ENCODE measurements at places on chromosomes 2 and 18.

- H3K27ac ChIP-seq, result no peak overlapping the region
- H3K4me3 ChIP-seq, result no peak overlapping the region
- no peaks in the 10 kb centered on the region for H3K4me1 ChIP-seq
- no peak for DNase-seq
Observed at GRCh38 chr2:5453220-5454050, 238.7 kb upstream of the SOX11 start.

- DNase-seq, result no peak
- H3K27ac ChIP-seq, result no peak overlapping the region
- H3K36me3 ChIP-seq, result no peaks in the 10 kb centered on the region
- H3K27me3 ChIP-seq, result no peaks in the 10 kb centered on the region
- H3K4me1 ChIP-seq, result no peaks in the 10 kb centered on the region
Observed at GRCh38 chr2:50680646-50681045, 351.3 kb downstream of the NRXN1 start.

GRCh38 chr2:189602233-189602632 lies 21.6 kb upstream of the SLC40A1 start:
- no peak overlapping the region for H3K27ac ChIP-seq
- no peak overlapping the region for H3K4me3 ChIP-seq
- H3K4me1 ChIP-seq, result no peaks in the 10 kb centered on the region
- no peak for DNase-seq

GRCh38 chr2:159098361-159098760 lies 129.9 kb downstream of the TANC1 start:
- H3K27me3 ChIP-seq, result no peaks in the 10 kb centered on the region
- no peaks in the 10 kb centered on the region for H3K36me3 ChIP-seq
- H3K27ac ChIP-seq, result peak overlapping the region; percentile 3

- no peak overlapping the region for H3K27ac ChIP-seq
- no peaks in the 10 kb centered on the region for H3K36me3 ChIP-seq
- no peak overlapping the region for H3K4me3 ChIP-seq
Observed at GRCh38 chr2:188217264-188217663, 74.4 kb upstream of the GULP1 start.

- H3K4me1 ChIP-seq, result peaks cover 6% of the 10 kb centered on the region
- H3K36me3 ChIP-seq, result no peaks in the 10 kb centered on the region
- DNase-seq, result no peak
- no peak overlapping the region for H3K27ac ChIP-seq
- H3K4me3 ChIP-seq, result no peak overlapping the region
- no peaks in the 10 kb centered on the region for H3K27me3 ChIP-seq
Observed at GRCh38 chr18:70428439-70428838, 139.6 kb downstream of the SOCS6 start.

DNA sequence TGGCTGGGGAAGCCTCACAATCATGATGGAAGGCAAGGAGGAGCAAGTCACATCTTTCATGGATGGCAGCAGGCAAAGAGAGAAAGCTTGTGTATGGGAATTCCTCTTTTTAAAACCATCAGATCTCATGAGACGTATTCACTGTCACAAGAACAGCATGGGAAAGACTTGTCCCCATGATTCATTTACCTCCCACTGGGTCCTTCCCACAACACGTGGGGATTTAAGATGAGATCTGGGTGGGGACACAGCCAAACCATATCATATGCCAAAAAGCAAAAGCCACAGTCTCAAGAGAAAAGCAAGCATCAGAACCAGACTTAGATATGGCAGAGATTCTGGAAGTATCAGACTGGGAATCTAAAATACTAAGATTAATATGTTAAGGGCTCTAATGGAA lies 30.0 kb upstream of the SCRN3 start:
- no peaks in the 10 kb centered on the region for H3K4me1 ChIP-seq
- H3K27ac ChIP-seq, result no peak overlapping the region
- peaks cover 46% of the 10 kb centered on the region for H3K36me3 ChIP-seq
- no peak overlapping the region for H3K4me3 ChIP-seq
- DNase-seq, result no peak
- no peaks in the 10 kb centered on the region for H3K27me3 ChIP-seq

DNA sequence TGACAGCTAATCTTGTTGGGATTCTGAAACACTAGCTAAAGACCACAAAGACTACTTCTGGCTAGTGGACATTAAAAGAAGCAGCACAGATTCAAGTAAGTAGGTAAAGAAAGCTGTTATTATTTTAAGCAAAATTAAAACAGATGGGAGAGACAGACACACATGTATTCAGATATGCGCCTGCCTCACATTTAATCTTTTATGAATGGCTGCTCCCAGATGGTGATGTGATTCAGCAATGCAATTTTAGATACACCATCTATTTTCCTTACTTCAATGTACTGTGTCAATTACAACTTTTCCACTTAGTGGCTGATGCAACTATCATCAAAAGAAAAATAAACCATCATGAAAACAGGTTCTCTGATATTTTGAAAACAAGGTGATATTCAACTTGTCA lies 133.0 kb upstream of the PGAP1 start:
- no peaks in the 10 kb centered on the region for H3K4me1 ChIP-seq
- H3K4me3 ChIP-seq, result no peak overlapping the region
- no peaks in the 10 kb centered on the region for H3K27me3 ChIP-seq

GRCh38 chr2:108927936-108928659 lies 60.9 kb downstream of the EDAR start:
- H3K36me3 ChIP-seq, result no peaks in the 10 kb centered on the region
- no peak for DNase-seq
- peaks cover 25% of the 10 kb centered on the region for H3K4me1 ChIP-seq
- no peak overlapping the region for H3K27ac ChIP-seq
- no peaks in the 10 kb centered on the region for H3K27me3 ChIP-seq

- no peak overlapping the region for H3K4me3 ChIP-seq
- no peak overlapping the region for H3K27ac ChIP-seq
- no peaks in the 10 kb centered on the region for H3K36me3 ChIP-seq
- no peaks in the 10 kb centered on the region for H3K4me1 ChIP-seq
- no peak for DNase-seq
Observed at GRCh38 chr2:24239553-24239952, 64.7 kb downstream of the FAM228A start.

- no peak overlapping the region for H3K4me3 ChIP-seq
- H3K27me3 ChIP-seq, result no peaks in the 10 kb centered on the region
- H3K4me1 ChIP-seq, result no peaks in the 10 kb centered on the region
- no peak overlapping the region for H3K27ac ChIP-seq
Observed at GRCh38 chr18:56409736-56410135, 228.7 kb downstream of the TXNL1 start.

- no peaks in the 10 kb centered on the region for H3K27me3 ChIP-seq
- no peak overlapping the region for H3K4me3 ChIP-seq
- H3K27ac ChIP-seq, result no peak overlapping the region
- H3K36me3 ChIP-seq, result no peaks in the 10 kb centered on the region
- DNase-seq, result no peak
- peaks cover 6% of the 10 kb centered on the region for H3K4me1 ChIP-seq
Observed at GRCh38 chr2:207233731-207234130, 68.0 kb upstream of the KLF7 start.

- no peak overlapping the region for H3K27ac ChIP-seq
- no peaks in the 10 kb centered on the region for H3K4me1 ChIP-seq
- DNase-seq, result no peak
- H3K27me3 ChIP-seq, result no peaks in the 10 kb centered on the region
- H3K36me3 ChIP-seq, result no peaks in the 10 kb centered on the region
Observed at GRCh38 chr2:126317790-126318431, 338.0 kb upstream of the GYPC start.

DNA sequence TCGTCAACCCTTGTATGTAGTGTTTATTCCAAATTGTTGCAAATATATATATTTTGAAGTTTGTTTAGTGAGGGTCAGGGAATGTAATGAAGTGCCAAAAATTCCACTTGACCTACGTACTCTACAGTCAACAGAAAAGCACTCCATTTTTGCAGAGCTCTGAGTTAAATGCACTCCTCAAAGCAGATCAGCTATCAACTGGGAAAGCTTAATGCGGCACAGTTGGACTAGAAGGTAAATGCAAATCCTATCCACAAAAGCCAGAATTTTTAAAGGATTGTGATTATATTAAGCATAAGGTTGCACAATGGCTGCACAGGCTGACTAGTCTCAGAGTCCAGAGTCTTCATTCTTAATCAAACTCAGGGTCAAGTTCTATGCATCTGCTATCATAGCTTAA lies 577.1 kb downstream of the ARHGAP15 start:
- H3K4me3 ChIP-seq, result no peak overlapping the region
- H3K36me3 ChIP-seq, result no peaks in the 10 kb centered on the region
- H3K27me3 ChIP-seq, result no peaks in the 10 kb centered on the region

GRCh38 chr2:33072614-33073013 lies 125.9 kb downstream of the LTBP1 start:
- DNase-seq, result no peak
- peaks cover 30% of the 10 kb centered on the region for H3K4me1 ChIP-seq
- H3K4me3 ChIP-seq, result no peak overlapping the region
- no peaks in the 10 kb centered on the region for H3K36me3 ChIP-seq
- no peaks in the 10 kb centered on the region for H3K27me3 ChIP-seq

DNA sequence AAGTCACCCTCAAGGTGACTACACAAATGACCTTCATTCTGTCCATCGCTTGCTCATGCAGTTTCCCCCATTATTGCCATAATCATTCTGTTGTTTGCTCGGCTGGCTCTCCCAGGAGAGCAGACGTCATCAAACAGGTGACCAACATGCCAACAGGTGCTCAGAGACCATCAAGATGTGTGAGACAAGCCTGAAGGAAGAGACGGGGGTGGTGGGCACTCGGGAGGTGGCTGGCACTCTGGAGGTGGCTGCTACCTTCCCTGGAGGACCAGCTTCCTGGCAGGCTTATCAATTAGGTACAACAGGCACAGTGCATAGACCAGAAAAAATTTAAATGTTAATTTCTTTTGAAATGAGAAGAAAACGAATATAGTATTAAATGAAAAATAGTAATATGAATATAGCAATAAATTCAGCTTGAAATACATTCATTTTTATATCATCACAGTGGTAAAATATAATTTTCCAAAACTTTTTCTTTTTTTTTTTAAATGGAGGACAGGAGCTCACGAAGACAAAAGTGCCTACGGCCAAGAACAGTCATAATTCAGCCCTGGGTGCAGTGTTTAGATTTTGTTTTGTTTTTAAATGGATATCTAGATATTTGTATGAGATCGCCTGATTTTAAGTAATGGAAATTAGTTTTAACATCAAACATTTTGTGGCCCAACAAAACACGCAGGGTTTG lies 16.9 kb upstream of the HAAO start:
- peak overlapping the region; percentile 98 for H3K27ac ChIP-seq
- peaks cover 10% of the 10 kb centered on the region for H3K4me1 ChIP-seq
- no peaks in the 10 kb centered on the region for H3K36me3 ChIP-seq
- H3K4me3 ChIP-seq, result peak overlapping the region; percentile 78
- DNase-seq, result peak; percentile 92

GRCh38 chr2:65754219-65754618 lies 321.8 kb upstream of the SPRED2 start:
- DNase-seq, result no peak
- H3K27me3 ChIP-seq, result no peaks in the 10 kb centered on the region
- no peak overlapping the region for H3K27ac ChIP-seq
- H3K4me1 ChIP-seq, result no peaks in the 10 kb centered on the region
- H3K4me3 ChIP-seq, result no peak overlapping the region

- no peak overlapping the region for H3K4me3 ChIP-seq
- no peak overlapping the region for H3K27ac ChIP-seq
- no peaks in the 10 kb centered on the region for H3K27me3 ChIP-seq
- peaks cover 42% of the 10 kb centered on the region for H3K4me1 ChIP-seq
- H3K36me3 ChIP-seq, result no peaks in the 10 kb centered on the region
Observed at GRCh38 chr2:23291239-23291638, 93.7 kb upstream of the KLHL29 start.

GRCh38 chr2:65661980-65662653 lies 229.7 kb upstream of the SPRED2 start:
- no peaks in the 10 kb centered on the region for H3K27me3 ChIP-seq
- H3K36me3 ChIP-seq, result no peaks in the 10 kb centered on the region

GRCh38 chr2:222272446-222273015 lies 26.3 kb downstream of the PAX3 start:
- no peak for DNase-seq
- H3K27me3 ChIP-seq, result no peaks in the 10 kb centered on the region
- H3K4me1 ChIP-seq, result no peaks in the 10 kb centered on the region
- H3K4me3 ChIP-seq, result no peak overlapping the region

DNA sequence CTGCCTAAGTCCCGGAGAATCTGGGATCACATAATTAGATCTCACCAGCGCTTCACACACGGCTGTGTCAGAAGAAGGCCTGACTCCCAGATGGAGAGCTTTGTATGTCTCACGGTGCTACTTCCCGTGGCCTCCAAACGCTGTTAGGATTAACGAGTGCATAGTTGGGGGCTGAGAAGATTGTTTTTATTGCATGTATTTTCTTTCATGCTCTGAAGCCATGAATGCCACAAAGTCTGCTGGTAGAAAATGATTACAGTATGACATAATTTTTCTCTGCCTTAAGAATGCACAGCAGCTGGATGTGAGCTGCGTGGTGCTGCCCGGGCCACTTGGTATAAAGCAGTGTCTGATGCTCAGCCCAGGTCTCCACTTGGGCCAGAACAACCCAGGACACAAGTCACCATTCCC lies 166.5 kb downstream of the SEPTIN10 start:
- H3K4me1 ChIP-seq, result peaks cover 28% of the 10 kb centered on the region
- H3K4me3 ChIP-seq, result no peak overlapping the region
- no peaks in the 10 kb centered on the region for H3K27me3 ChIP-seq
- H3K36me3 ChIP-seq, result no peaks in the 10 kb centered on the region
- peak overlapping the region; percentile 87 for H3K27ac ChIP-seq
- no peak for DNase-seq

- no peaks in the 10 kb centered on the region for H3K27me3 ChIP-seq
- no peak overlapping the region for H3K4me3 ChIP-seq
- no peak for DNase-seq
Observed at GRCh38 chr2:168439536-168439935, 16.5 kb upstream of the CERS6 start.

GRCh38 chr18:31500051-31500688 lies 2.2 kb downstream of the DSG2 start:
- H3K4me3 ChIP-seq, result no peak overlapping the region
- no peaks in the 10 kb centered on the region for H3K27me3 ChIP-seq
- H3K4me1 ChIP-seq, result peaks cover 9% of the 10 kb centered on the region
- no peak overlapping the region for H3K27ac ChIP-seq
- no peaks in the 10 kb centered on the region for H3K36me3 ChIP-seq

DNA sequence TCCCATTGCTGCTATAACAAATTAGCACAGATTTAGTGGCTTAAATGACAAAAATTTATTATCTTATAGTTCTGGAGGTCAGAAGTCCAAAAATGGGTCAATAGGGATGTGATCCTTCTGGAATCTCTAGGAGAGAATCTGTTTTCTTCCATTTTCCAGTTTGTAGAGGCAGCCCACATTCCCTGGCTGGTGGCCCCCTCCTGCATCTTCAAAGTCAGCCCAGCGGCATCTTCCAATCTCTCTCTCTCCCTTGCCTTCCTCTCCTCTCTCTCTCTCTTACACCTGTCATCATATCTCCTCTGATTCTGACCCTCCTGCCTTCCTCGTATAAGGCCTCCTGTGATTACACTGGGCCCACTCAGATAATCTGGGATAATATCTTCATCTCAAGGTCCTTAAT lies 3.9 kb upstream of the AGAP1 start:
- no peaks in the 10 kb centered on the region for H3K27me3 ChIP-seq
- H3K36me3 ChIP-seq, result no peaks in the 10 kb centered on the region
- H3K4me1 ChIP-seq, result peaks cover 8% of the 10 kb centered on the region

- H3K27me3 ChIP-seq, result no peaks in the 10 kb centered on the region
- H3K4me3 ChIP-seq, result peak overlapping the region; percentile 54
- DNase-seq, result no peak
- no peaks in the 10 kb centered on the region for H3K36me3 ChIP-seq
- H3K27ac ChIP-seq, result no peak overlapping the region
Observed at GRCh38 chr2:10449838-10450691, 1.9 kb upstream of the ODC1 start.

GRCh38 chr2:27889774-27890145 lies 427 bp downstream of the RBKS start:
- no peak for DNase-seq
- peak overlapping the region; percentile 84 for H3K27ac ChIP-seq
- H3K27me3 ChIP-seq, result no peaks in the 10 kb centered on the region
- no peaks in the 10 kb centered on the region for H3K36me3 ChIP-seq
- H3K4me1 ChIP-seq, result peaks cover 19% of the 10 kb centered on the region

GRCh38 chr18:23350188-23350587 lies 102.9 kb upstream of the RIOK3 start:
- no peak overlapping the region for H3K27ac ChIP-seq
- H3K4me3 ChIP-seq, result no peak overlapping the region
- no peaks in the 10 kb centered on the region for H3K27me3 ChIP-seq
- H3K36me3 ChIP-seq, result peaks cover 5% of the 10 kb centered on the region

All from vagina (tissue), 2 donors.